ENCODE measurements at places on chromosomes 4 and X.

- DNase-seq: no peak
Observed at GRCh38 chrX:37644381-37645305, 40.9 kb upstream of the XK start.

DNA sequence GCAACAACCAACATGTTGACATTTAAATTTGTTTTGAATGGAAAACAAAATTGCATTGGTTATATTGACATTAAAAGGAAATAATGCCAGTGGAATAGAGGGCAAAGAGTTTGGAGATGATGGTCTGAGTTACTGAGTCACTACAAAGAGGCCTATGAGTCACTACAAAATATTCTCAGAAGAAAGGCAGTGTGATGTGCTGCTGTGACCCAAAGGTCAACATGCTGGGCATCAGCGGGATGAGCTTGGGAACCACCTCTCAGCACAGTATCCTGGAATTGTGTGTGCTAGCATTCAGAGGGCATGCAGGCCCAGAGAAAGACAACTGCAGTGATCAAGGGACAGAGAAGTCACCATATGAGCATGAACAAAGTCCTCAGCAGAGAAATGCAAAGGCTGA lies 2.8 kb downstream of the CMC4 start:
- DNase-seq: no peak

DNA sequence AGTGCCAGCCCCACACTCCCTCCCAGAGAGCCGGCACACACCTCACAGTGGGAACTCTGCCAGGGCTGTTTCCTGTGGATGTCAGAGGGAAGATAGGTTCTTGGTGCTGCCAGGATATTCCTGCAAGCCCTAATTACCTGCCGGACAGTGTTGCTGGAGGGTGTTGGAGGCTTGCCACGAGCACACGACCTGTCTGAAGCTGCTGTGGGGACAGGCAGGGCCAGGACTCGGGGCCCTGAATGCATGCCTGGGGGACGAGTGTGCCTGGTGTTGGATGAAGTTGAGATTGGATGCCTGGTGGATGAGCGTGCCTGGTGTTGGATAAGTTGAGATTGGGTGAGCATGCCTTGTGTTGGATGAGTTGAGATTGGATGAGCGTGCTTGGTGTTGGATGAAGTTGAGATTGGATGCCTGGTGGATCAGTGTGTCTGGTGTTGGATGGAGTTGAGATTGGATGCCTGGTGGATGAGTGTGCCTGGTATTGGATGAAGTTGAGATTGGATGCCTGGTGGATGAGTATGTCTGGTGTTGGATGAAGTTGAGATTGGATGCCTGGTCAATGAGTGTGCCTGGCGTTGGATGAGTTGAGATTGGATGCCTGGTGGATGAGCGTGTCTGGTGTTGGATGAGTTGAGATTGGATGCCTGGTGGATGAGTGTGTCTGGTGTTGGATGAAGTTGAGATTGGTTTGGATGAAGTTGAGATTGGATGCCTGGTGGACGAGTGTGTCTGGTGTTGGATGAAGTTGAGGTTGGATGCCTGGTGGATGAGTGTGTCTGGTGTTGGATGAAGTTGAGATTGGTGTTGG lies 23.2 kb upstream of the UVSSA start:
- DNase-seq: peak; percentile 57

DNA sequence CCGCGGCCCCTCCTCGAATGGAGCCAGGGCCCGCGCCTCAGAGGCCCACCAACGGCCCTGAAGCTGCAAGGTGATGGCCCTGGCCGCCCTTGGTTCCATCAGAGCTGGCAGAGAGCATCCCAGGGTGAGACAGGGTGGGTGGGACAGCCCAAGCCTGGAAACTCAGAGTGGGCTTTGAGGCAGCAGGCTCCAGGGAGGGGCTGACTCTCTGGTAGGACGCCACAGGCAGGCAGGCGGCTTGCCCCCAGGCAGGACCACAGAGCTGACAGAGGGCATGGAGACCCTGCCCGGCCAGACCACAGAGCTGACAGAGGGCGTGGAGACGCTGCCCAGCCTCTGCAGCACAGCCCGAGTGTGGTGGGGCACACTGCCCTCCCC lies 4.8 kb downstream of the MYL5 start:
- DNase-seq: no peak

DNA sequence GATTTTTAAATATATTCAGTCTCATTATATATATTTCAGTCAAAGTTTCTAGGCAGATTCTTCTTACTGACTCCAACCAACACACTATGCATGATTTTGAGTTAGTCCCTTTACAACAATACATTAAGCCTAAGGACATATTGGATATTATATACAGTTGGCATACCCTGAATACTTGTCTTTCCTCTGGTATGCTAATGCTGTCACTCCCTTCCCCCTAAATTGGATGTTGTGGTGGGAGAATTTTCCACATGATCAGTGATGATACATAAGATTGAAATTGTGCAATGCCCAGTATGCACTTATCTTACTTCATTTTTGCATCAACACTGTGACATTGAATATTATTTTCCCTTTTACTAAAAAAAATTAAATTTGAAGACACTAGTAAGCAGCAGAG lies 935.2 kb downstream of the PCDH7 start:
- DNase-seq: no peak

DNA sequence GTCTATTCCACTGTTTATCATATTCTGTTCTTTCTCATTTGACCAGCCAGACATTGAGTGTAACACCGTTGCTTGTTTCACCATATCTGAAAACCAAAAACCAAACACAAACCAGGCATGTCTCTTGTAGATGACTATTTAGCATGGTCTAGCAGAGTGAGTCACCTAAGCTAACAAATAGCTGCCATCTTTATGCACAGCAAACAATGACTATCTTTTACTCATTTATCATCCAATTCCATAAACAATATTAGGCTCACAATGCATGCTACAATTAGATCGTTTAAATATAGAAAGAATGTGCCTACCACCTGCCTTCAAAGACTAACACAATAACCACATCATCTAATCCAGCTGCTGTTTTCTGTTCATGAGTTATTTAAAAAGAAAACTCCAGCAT lies 495.4 kb downstream of the PCDH19 start:
- DNase-seq: no peak

GRCh38 chr4:86631166-86631565 lies 37.1 kb downstream of the PTPN13 start:
- DNase-seq: no peak

All from BJ (cell line).